ENCODE measurements at places on chromosomes 2 and 18. TPM values are rescaled to one million over a fixed set of nuclear protein-coding genes. Genes with fewer than 3 reads are reported as not detected.

GRCh38 chr2:134081238-134081938 lies 172.5 kb upstream of the MGAT5 start:
- H3K36me3 ChIP-seq, result no peaks in the 10 kb centered on the region
- H3K4me3 ChIP-seq, result no peak overlapping the region
- no peak overlapping the region for H3K27ac ChIP-seq
- no peak for DNase-seq
- H3K27me3 ChIP-seq, result peaks cover 10% of the 10 kb centered on the region

GRCh38 chr2:133360882-133361281 lies 207.4 kb downstream of the NCKAP5 start:
- no peak overlapping the region for H3K4me3 ChIP-seq
- no peak overlapping the region for H3K27ac ChIP-seq
- DNase-seq, result no peak
- peaks cover 12% of the 10 kb centered on the region for H3K4me1 ChIP-seq
- H3K27me3 ChIP-seq, result peaks cover 20% of the 10 kb centered on the region

Gene CYS1
- total RNA-seq, result 0.79 TPM

Gene SAG
- total RNA-seq, result 0.43 TPM

- H3K27ac ChIP-seq, result no peak overlapping the region
- no peaks in the 10 kb centered on the region for H3K27me3 ChIP-seq
Measured at GRCh38 chr18:13992826-13993540, 77.6 kb upstream of the MC2R start.

GRCh38 chr18:52451256-52451655 lies 111.3 kb downstream of the DCC start:
- no peak overlapping the region for H3K27ac ChIP-seq
- no peaks in the 10 kb centered on the region for H3K36me3 ChIP-seq
- no peak for DNase-seq
- H3K4me3 ChIP-seq, result no peak overlapping the region

Gene GKN2
- total RNA-seq, result not detected

DNA sequence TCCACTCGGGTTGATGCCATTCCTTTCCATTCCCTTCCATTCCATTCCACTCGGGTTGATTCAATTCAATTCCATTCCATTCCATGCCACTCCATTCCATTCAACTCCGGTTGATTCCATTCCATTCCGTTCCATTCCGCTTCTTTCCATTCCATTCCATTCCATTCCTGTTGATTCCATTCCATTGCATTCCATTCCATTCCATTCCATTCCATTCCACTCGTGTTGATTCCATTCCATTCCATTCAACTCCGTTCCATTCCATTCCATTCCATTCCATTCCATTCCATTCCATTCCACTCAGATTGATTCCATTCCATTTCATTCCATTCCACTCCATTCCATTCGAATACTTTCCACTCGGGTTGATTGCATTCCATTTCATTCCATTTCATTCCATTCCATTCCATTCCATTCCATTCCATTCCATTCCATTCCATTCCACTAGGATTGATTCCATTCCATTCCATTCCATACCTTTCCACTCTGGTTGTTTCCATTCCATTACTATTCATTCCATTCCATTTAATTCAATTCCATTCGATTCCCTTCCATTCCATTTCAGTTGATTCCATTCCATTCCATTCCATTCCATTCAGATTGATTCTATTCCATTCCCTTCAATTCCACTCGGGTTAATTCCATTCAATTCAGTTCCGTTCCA lies 1141.8 kb downstream of the RPIA start:
- no peak overlapping the region for H3K4me3 ChIP-seq
- peaks cover 18% of the 10 kb centered on the region for H3K36me3 ChIP-seq

Gene HTR2B
- not detected for total RNA-seq

Gene IGFBP2
- total RNA-seq, result 121 TPM

- peaks cover 6% of the 10 kb centered on the region for H3K4me1 ChIP-seq
- no peaks in the 10 kb centered on the region for H3K27me3 ChIP-seq
- no peak overlapping the region for H3K4me3 ChIP-seq
Measured at GRCh38 chr18:64037812-64038414, 68.0 kb downstream of the SERPINB8 start.

- H3K4me3 ChIP-seq, result no peak overlapping the region
- H3K27ac ChIP-seq, result no peak overlapping the region
- DNase-seq, result no peak
- no peaks in the 10 kb centered on the region for H3K36me3 ChIP-seq
Measured at GRCh38 chr18:79801641-79802040, 3.9 kb downstream of the KCNG2 start.

GRCh38 chr2:8389431-8390108 lies 292.3 kb upstream of the ID2 start:
- no peaks in the 10 kb centered on the region for H3K27me3 ChIP-seq
- peaks cover 10% of the 10 kb centered on the region for H3K4me1 ChIP-seq
- no peak for DNase-seq
- no peak overlapping the region for H3K4me3 ChIP-seq
- no peaks in the 10 kb centered on the region for H3K36me3 ChIP-seq
- peak overlapping the region; percentile 48 for H3K27ac ChIP-seq

DNA sequence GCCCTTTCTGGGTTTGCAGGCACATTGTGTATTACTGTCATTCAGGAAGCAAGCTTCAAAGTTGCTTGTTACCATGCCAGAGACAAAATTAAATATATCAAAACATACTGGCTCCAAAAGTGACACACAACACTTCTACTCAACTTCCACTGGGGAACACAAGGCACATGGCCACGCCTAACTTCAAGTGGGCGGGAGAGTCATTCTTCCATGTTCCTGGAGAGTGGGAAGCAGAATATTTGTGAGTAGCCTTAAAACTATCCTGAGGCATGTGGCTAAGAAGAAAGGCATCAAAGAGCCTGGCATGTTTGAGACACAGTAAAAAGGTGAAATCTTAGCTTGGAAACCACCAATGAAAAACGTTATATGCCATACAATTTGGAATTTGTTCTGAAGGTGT lies 90.5 kb upstream of the TACR1 start:
- no peak for DNase-seq
- H3K36me3 ChIP-seq, result no peaks in the 10 kb centered on the region
- no peaks in the 10 kb centered on the region for H3K27me3 ChIP-seq
- H3K4me1 ChIP-seq, result no peaks in the 10 kb centered on the region
- no peak overlapping the region for H3K27ac ChIP-seq
- no peak overlapping the region for H3K4me3 ChIP-seq

DNA sequence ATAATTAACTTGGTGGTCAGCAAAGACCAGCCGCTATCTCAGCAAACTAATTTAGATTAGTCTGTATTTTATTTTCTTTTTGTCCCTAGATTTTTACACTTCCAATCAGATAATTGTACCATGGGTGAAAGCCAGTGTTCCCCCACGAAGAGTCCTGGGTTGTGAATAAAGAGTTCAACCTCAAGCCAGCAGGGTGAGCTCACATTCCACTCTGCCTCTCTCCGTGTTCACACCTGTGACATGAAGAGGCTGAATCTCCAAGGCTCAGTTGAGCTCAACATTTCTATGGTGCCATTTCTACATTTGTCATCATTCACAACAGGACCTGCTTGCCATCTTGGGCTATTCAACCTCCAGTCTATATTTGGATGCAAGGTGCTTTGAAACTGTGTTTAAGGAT lies 771.5 kb downstream of the GALR1 start:
- no peak overlapping the region for H3K4me3 ChIP-seq
- H3K4me1 ChIP-seq, result no peaks in the 10 kb centered on the region

Gene GPR35
- 3.6 TPM for total RNA-seq

DNA sequence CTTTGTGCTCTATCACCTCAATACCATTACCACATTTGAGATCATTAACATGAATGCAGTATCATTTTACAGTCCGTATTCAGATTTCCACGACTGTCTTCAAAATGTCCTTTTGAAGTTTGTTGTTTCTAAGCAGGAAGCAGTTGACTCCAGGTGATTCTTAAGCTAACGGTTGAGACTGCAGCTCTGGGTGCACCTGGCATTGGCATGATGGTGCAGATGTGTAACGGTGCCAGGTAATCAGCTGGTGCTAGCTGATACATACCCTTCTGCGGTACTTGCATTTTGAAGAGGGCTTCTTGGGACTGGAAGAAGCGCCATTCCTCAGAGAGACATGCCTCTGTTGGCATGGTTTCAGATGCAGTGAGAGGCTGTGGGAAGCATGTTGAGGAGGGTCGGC lies 19.5 kb downstream of the SIGLEC15 start:
- H3K36me3 ChIP-seq, result peaks cover 13% of the 10 kb centered on the region
- no peaks in the 10 kb centered on the region for H3K4me1 ChIP-seq
- H3K4me3 ChIP-seq, result no peak overlapping the region

- no peak overlapping the region for H3K27ac ChIP-seq
- peaks cover 19% of the 10 kb centered on the region for H3K4me1 ChIP-seq
- DNase-seq, result no peak
- H3K4me3 ChIP-seq, result no peak overlapping the region
- H3K27me3 ChIP-seq, result no peaks in the 10 kb centered on the region
Measured at GRCh38 chr2:96773922-96774321, 13.2 kb downstream of the CNNM4 start.

Gene TYW5
- total RNA-seq, result 11.0 TPM

GRCh38 chr18:3442919-3443318 lies 7.1 kb upstream of the TGIF1 start:
- H3K4me1 ChIP-seq, result peaks cover 8% of the 10 kb centered on the region
- no peaks in the 10 kb centered on the region for H3K36me3 ChIP-seq
- no peak for DNase-seq
- H3K27me3 ChIP-seq, result no peaks in the 10 kb centered on the region

DNA sequence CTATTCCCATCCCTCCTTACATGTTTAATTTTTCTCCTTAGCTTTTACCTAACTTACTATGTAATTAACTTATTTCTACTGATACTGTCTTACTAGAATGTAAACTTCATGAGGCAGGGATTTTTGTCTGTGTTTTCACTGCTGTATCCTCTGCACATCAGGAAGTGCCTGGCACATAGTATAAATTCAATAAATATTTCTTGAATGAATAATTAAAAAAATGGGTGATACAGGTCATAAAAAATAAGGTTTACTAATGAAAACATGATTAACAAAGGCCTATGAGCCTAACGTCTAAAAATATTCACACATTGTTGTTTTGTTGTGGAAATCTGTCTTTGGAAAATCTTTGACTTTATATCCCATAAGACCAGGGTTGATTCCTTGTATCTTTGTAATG lies 4.5 kb downstream of the RBKS start:
- DNase-seq, result no peak
- no peak overlapping the region for H3K4me3 ChIP-seq
- H3K27me3 ChIP-seq, result no peaks in the 10 kb centered on the region
- no peak overlapping the region for H3K27ac ChIP-seq

DNA sequence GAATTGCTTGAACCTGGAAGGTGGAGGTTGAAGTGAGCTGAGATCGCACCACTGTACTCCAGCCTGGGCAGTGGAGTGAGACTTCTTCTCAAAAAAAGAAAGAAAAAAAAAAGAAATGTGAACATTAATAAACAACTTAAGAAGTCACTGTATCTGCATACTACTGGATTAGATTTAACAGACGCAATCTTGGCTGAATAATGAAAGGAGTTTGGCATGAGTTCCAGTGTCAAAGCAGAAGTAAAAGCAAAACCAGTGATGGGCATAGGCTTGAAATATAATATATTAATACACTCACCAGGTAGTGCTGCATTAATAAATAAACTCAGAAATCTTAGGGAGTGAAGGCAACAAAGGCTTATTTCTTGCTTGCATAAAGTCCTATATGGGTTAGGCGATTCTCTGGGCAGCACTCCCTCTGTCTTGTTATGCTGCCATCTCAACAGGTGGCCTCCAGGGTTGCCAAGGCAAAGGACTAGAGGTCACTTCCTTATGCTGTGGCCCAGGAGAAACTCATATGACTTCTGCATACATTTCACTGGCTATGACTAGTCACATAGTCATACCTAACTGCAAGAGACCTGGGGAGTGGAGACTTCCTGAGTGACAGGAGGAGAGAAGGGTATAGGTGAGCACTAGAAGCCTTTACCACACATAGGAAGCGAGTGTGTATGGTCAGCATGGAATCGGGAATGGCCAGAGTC lies 296.2 kb upstream of the SPRED2 start:
- peaks cover 5% of the 10 kb centered on the region for H3K4me1 ChIP-seq
- H3K36me3 ChIP-seq, result no peaks in the 10 kb centered on the region
- no peak for DNase-seq
- H3K4me3 ChIP-seq, result no peak overlapping the region

GRCh38 chr2:172623249-172623965 lies 67.5 kb downstream of the PDK1 start:
- H3K27me3 ChIP-seq, result no peaks in the 10 kb centered on the region
- H3K4me1 ChIP-seq, result no peaks in the 10 kb centered on the region
- no peak overlapping the region for H3K27ac ChIP-seq
- no peak for DNase-seq
- no peak overlapping the region for H3K4me3 ChIP-seq

DNA sequence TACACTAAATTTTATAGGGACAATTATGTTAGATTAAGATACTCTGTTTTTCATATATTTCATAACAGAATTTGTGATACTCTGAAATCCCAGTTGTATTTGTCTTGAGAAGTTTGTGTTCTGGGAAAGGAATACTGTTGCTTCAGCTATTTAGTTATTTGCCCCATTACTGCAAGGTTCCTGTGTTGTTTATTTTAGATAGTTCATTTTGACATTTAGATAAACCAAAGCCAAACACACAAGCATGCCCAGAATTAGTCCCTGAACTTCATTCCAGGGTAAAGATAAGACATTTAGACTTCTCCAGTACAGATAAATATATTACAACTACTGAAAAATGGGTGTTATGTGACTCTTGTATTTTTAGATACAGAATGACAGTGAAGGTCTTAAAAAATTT lies 74.7 kb downstream of the BMPR2 start:
- H3K27ac ChIP-seq, result no peak overlapping the region
- DNase-seq, result no peak
- H3K27me3 ChIP-seq, result no peaks in the 10 kb centered on the region
- peaks cover 13% of the 10 kb centered on the region for H3K36me3 ChIP-seq

DNA sequence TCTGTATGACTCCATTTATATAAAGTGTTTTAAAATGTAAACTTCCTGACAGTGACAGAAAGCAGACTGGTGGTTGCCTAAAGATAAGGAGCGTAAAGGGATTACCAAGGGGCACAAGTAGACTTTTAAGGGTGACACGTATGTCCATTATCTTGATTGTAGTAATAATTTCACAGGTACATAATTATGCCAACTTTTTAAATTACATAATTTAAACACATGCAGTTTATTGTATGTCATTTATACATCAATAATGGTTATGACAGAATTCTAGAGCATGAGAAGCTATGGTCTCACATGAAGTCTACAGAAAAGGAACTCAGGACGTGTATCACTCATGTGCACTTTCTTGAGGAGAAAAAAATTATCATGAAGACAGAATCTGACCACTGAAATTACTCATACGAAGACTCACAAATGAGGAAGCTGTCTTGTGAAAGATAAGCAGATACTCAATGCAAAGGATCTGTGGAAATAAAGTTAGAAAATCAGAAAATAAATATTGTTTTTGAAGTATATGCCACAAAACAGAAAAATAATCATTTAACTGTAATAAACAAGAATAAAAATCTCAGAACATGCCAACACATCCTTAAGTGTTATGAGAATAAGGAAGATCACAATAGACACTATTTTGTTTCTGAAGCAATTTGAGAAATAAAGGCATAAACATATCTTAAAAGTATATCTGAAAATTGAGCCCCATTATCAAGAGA lies 84.4 kb downstream of the TMEM131 start:
- no peaks in the 10 kb centered on the region for H3K27me3 ChIP-seq
- no peak for DNase-seq
- no peak overlapping the region for H3K27ac ChIP-seq
- no peak overlapping the region for H3K4me3 ChIP-seq
- H3K36me3 ChIP-seq, result peaks cover 40% of the 10 kb centered on the region

Gene C2orf78
- not detected for total RNA-seq

Gene PTCD3
- total RNA-seq, result 116 TPM
